ENCODE measurements at places on chromosomes 6 and 20.

DNA sequence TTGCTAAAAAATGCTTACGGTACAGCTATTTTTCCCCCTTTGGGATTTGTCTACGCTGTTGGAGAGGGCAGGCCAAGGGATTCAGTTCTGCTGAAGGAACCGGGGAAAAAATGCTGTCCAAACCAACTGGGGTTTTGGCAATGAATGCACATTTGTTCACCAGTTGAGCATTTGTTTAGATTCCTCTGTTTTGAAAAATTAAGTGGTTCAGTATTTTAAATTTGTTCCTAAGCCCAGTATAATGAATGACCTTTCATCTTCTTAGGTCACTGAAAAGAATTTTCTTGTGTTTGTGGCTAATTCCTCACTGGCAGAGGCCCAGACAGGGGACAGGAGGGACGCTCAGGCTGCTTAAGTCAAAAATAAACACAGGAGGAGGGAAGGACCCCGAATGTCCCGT lies 10.8 kb upstream of the EYA2 start:
- no peak for DNase-seq

DNA sequence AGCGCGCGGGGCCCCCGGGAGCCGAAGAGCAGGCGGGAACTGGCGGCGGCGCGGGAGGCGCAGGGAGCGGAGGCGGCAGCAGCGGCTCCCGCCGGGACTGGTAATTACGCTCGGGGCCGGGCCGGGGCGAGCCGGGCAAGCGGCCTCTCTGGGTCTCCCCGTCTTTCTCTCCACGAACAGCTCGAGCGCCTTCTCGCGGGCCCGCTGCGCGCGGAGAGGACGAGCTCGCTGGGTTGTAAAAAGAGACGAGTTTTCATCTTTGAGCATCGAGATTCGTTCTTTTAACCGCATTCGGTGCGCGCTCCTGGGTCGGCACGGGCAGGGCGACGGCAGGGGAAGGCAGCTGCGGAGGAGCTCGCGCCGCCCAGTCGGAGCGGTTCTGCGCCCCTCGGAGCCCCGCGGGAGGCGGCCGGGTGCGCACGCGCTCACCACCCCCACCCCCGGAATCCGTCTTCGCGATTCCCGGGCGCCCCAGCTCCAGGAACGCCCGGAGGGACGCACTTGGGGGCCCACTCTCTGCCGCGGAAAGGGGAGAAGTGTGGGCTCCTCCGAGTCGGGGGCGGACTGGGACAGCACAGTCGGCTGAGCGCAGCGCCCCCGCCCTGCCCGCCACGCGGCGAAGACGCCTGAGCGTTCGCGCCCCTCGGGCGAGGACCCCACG lies 38.0 kb downstream of the YTHDF1 start:
- no peak for DNase-seq

DNA sequence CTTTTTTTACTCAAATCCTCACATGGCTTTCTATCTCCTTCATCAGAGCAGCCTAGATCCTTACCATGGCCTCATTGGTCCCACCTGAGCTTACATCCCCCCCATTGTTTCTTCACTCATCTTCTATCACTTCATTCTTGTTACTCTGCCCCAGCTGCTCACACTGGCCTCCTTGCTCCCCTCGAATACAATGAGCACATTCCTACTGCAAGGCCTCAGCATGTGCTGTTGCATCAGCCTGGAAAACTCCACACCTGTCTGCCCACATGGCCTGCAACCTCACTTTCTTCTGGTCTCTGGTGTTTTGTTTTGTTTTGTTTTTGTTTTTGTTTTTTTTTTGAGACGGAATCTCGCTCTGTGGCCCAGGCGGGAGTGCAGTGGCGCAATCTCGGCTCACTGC lies 212.6 kb downstream of the TBX18 start:
- DNase-seq = no peak

DNA sequence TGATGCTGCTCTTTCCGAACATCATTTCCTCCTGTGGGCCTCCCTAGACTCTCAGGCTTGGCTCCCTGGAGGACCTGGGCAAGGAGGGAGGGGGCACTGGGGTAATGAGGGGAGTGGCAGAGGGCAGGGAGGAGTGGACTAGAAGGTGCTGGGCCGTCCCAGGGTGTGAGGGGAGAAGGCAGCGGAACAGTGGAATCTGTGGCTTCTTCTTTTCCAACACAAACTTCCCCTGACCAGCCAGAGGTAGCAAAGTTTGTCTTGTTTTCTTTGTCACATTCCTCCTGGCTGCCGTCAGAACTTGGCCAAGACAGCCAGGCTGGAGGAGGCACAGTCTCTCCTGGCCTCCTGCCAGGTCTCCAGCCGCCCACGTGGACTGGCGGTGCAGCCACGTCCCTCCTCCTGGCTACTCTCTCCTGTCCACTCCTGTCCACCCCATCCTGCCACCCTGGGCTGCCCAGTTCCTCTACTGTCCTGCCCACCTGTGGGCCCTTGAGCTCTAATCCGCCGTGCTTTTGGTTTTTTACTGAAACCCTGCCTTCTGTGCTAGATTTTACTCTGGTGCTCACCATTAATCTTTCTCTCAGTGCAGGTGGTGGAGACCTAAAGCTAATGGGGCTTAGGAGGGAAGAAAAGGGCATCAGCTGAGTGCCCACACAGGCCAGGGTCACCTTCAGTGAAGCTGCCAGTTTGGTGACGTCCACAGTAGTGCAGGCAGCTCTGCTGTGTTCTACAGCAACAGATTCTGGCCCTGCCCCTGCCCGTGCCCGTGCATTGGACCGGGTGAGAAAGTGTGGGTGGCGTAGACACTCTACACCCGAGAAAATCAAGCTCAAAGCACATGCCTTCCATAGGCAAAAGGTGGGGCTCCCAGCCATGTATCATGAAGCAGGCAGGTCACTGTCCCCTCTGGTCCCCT lies 2.8 kb upstream of the CDSN start:
- DNase-seq = no peak

- DNase-seq = peak; percentile 46
Observed at GRCh38 chr6:6008648-6009421, 2.1 kb upstream of the NRN1 start.

GRCh38 chr20:25076731-25077609 lies 5.0 kb downstream of the VSX1 start:
- DNase-seq = no peak

DNA sequence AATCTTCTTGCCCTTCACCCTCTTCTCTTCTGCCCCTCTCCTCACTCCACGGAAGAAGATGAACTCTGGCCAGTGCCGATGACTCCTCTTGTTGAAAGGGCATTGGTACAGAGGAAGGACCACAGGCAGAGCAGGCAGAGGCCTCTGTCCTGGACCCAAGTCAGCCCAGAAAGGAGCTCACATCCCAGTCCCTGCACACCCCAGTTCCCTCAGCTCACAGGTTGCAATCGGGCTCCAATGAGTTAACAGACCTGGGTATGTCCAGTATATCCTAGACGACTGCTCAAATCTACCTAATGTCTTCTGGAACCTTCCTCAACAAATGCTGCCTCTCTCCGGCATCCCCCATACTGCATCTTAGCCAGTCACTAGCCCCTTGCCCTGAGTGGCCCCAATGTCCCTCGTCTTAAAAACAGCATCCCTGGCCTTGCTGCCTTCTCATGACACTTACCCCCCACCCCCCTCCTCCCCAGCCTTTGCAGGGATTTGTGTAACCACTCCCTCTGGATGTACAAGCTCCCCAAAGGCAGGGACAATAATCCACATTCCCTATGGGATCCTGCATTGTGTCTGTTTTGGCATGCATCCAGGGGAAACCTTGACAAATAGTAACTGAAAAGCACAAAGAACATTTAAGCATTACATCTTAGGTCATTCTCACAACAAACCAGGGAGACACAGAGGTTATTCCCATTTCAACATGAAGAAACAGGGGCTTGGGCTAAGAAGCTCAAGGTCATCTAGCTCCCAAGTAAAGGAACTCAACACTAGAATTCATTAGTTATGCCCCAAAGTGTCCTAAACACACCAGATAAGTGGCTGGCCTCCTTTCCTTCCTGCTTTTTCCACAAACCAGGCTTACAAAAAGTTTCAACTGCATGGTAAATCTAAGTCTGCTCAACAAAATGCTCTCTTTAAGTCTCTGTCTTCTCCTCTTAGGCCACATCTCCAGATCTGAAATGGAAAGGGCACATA lies 45.1 kb downstream of the TRERF1 start:
- no peak for DNase-seq

DNA sequence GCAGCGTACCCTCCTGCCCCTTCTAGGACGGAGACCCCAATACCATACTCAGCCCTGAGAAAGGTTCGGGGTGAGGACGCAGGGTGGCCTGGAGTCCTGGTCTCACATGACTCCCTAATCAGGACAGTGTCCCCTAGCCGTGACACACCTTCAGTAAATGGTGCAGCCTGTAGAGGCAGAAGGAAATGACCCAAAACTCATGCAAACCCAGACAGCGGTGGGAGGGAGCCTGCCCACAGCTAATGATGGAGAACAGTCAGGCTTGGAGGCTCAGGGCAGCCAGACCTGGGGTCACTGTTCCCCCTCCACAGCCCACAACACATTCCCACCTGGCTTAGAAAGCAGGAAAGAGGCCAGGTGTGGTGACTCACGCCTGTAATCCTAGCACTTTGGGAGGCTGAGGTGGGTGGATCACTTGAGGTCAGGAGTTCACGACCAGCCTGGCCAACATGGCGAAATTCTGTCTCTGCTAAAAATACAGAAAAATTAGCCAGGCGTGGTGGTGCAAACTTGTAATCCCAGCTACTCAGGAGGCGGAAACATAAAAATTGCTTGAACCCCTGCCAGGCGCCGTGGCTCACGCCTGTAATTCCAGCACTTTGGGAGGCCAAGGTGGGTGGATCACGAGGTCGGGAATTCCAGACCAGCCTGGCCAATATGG lies 8.8 kb upstream of the HMGA1 start:
- no peak for DNase-seq

GRCh38 chr6:56017198-56017597 lies 141.8 kb upstream of the BMP5 start:
- DNase-seq = no peak

- no peak for DNase-seq
Observed at GRCh38 chr6:66496659-66497058, 789.6 kb upstream of the EYS start.

DNA sequence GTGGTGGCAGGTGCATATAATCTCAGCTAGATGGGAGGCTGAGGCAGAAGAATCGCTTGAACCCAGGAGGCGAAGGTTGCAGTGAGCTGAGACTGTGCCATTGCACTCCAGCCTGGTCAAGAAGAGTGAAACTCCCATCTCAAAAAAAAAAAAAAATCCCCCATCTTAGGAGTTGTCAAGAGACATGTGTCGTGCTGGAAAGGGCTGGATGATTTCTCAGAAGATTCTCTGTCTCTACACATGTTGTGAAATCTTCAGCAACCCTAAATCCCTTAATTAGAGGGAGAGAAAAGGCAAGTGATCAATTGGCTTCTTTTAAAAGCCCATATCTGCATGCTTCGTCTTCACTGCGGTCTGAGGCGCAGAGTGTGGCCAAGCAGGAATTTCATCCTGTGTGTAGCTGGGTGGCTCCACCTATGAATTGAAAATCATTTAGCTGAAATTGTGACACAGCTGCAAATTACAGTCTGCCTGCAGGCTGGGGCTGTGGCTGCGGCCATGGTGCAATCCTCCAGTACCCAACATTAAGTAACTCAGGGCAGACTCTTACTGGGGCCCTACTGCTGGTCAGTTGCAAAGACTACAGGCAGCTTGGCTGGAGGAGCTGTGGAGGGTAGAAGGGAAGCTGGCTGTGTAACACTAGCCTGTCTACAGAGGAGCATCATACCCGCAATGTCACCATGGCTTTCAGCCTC lies 3.2 kb upstream of the TGM3 start:
- no peak for DNase-seq

DNA sequence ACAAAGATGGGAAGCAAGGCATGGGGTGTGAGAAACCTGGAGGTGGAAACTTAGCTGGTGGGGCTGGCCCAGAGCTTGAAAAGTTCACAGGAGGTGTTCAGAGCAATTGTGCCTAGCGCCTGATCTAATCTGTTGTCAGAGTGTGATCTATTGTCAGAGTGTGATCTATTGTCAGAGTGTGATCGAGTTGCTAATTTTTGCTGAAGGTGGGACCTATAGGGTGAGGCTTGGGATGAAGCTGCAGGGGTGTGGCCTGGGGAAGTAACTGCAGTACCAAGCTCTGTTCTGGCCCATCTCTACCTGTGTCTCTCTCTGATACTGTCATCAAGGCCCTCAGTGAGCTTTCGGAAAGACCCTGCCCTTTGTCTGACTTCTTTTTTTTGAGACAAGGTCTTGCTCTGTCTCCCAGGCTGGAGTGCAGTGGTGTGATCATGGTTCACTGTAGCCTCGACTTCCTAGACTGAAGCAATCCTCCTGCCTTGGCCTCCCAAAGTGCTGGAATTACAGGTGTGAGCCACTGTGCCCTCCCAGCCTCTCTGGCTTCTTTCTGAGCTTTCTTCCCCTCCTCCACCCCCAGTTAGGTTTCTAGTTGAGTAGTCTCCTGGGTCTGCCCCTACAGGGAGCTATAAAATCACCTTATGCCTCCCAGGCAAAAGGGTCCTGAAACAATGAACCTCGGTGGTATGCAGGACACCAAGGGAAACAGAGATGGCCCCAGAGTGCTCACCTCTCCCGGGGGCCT lies 150.8 kb upstream of the RNF24 start:
- DNase-seq = no peak

GRCh38 chr20:59984541-59984940 lies 26.3 kb downstream of the CDH26 start:
- no peak for DNase-seq

GRCh38 chr20:34875642-34876405 lies 588 bp upstream of the ACSS2 start:
- DNase-seq = no peak

GRCh38 chr6:112300896-112301295 lies 46.2 kb upstream of the RFPL4B start:
- no peak for DNase-seq
